ELF-1 (cell line): ENCODE measurements at places on chromosomes 13 and 19.

DNA sequence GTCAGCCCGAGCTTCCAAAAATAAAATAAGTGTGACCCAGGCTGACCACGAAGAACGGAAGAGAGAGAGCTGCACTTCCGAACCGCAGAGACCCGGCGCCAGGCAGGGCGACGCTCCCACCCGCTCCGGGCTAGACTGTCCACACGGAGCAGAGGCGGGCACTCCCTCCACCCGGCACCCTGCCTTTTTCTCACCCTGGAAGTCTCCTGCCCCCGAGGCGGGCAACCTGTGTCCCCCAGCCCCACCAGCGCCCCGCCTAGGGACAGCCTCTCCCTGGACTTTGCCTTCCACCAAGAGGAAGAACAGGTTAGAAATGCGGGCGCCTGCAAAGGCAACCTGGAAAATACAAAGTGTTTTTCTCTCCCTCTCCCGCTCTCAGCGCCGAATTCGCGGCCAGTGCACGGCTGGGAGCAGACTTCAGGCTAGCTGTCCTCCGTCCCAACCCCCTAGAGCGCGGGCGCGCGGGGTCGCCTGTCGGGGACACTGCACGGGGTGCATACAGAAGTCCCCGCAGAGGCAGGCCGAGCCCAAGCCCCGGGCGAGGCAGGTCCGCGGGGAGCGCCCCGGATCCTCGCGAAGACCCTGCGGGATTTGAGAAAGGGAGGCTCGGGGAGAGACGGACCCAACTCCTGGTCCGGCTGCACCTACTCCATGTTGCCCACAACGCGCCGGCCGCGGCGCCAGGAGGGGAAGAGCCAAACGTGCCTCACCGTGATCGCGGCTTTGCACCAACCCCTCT lies 845 bp downstream of the SPRY2 start:
- DNase-seq = peak; percentile 55

GRCh38 chr19:46271481-46272197 lies 25.2 kb upstream of the HIF3A start:
- DNase-seq = peak; percentile 13

DNA sequence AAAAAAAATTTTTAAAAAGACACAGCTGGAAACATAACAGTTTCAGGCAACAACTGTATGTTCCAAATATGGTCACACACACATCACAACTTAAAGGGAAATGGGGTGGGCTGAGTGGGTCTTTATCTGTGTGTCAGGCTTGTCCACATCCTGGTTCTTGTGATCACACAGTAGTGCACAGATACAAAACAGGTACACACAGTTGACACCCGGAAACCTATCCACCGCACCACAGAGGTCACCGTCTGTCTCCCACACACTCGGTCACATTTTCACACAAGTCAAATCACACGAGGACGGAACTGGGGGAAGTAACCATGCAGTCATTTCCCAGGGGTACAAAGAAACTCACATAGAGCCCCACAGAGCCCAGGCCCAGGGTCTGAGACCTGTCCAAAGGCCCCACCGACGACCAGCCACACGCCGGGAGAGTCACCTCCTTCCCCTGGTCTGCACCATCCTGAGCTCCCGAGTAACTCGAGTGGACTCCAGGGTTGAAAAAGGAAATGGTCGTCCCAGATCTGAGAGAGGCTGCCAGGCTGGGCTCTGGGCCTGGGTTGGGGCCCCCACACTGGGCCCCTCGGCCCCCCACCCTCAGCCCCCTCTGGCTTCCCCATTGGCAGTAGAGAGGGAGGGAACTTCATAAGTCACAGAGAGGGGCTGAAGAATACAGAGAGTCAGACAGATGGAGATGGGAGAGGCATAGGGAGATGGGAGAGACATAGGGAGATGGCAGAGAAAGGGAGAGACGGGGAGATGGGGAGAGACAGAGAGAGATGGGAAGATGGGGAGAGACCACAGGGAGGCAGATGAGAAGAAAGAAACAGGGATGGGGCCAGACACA lies 1.3 kb upstream of the PPAN start:
- DNase-seq = no peak

DNA sequence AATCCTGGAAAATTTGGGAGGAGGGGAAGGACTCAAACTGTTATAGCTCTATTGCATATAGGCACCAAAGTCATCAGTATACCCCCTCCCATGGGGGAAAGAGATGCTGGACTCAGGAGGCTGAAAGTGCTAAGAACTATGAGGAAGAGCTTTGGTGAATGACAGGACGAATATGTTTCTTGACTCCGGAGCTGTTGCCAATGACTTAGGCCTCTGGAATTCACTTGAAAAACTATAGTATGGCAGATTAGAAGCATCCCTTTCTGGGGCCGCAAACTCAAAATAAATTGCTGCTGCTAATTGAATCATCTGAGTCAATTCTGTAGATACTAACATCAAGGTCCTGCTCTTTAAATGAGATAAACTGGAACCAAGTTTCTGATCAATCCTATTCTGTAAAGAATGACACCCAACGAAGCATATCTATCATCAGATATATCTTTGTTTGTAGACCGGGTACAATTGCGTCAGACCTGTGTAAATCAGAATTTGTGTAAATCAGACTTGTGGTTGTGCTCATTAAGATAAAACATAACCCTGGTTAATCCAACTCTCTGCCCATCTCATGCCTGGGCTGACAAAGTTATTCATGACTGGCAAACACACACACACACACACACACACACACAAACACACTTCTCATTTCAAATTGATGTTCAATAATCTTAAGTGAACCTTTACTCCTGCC lies 1793.8 kb upstream of the PCDH20 start:
- DNase-seq = no peak

GRCh38 chr19:18292810-18293641 lies 11.6 kb upstream of the JUND start:
- peak; percentile 97 for DNase-seq

- peak; percentile 99 for DNase-seq
Measured at GRCh38 chr19:34677386-34678084, at the start of gene ZNF302. Gene ZNF302, plus strand, starts transcription at chr19:34677678. Its CDS starts 1,127 bp downstream, at chr19:34678805.
